ENCODE measurements at places on chromosomes 12 and 14. TPM values are rescaled to one million over a fixed set of nuclear protein-coding genes. Genes with fewer than 3 reads are reported as not detected.

KLRD1 gene
- total RNA-seq: 10.8 TPM

TTC6 gene
- total RNA-seq: not detected

DNA sequence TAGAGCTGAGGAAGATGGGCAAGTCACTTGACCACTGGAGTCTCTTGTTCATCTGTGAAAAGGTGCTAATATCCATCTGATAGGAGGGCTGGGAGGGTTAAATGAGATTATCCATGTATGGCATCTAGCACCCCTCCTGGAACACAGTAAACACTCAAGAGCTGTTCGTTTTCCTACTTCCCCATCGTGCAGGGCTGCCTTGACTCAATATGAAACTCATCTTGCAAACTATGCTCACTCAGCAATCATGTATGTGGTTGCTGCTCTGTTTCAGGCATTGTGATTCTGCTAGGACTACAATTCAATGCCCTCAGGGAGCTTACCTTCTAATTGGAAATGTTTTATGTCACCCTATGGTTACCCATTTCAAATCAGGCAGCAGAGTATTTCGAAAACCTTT is 395.6 kb downstream of the BCAT1 start:
- H3K27ac ChIP-seq: no peak overlapping the region
- no peaks in the 10 kb centered on the region for H3K4me1 ChIP-seq
- peaks cover 7% of the 10 kb centered on the region for H3K27me3 ChIP-seq
- no peak overlapping the region for H3K4me3 ChIP-seq
- no peak for DNase-seq

DNA sequence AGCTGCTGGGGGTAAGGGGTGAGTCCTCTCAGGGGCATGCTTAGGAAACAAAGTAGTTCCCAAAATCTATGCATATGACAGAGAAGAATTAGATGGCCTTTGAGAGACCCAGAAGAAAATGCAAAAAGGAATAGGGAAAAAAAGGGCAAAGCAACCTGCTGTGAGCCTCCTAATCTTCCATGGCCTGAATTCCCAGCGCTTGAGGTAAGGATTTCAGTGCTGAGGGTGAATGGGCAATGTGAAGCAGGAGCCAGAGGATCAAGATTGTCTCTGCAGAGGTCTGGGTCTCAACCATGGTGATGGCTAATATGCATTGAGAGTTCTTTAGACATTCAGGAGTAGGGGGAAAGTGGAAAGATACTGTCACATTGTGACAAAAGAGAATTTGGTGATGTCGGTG is 31.5 kb downstream of the GPR65 start:
- no peak overlapping the region for H3K4me3 ChIP-seq
- H3K27ac ChIP-seq: no peak overlapping the region
- DNase-seq: no peak
- H3K4me1 ChIP-seq: peaks cover 12% of the 10 kb centered on the region
- no peaks in the 10 kb centered on the region for H3K36me3 ChIP-seq
- no peaks in the 10 kb centered on the region for H3K27me3 ChIP-seq

GRCh38 chr14:95174184-95174792 is 17.0 kb upstream of the DICER1 start:
- H3K4me3 ChIP-seq: no peak overlapping the region
- H3K36me3 ChIP-seq: no peaks in the 10 kb centered on the region
- no peaks in the 10 kb centered on the region for H3K27me3 ChIP-seq
- no peaks in the 10 kb centered on the region for H3K4me1 ChIP-seq
- no peak overlapping the region for H3K27ac ChIP-seq

GRCh38 chr14:51564986-51565604 is 86.6 kb upstream of the FRMD6 start:
- no peak for DNase-seq
- H3K27me3 ChIP-seq: no peaks in the 10 kb centered on the region
- peaks cover 27% of the 10 kb centered on the region for H3K4me1 ChIP-seq
- no peaks in the 10 kb centered on the region for H3K36me3 ChIP-seq
- no peak overlapping the region for H3K27ac ChIP-seq

DNA sequence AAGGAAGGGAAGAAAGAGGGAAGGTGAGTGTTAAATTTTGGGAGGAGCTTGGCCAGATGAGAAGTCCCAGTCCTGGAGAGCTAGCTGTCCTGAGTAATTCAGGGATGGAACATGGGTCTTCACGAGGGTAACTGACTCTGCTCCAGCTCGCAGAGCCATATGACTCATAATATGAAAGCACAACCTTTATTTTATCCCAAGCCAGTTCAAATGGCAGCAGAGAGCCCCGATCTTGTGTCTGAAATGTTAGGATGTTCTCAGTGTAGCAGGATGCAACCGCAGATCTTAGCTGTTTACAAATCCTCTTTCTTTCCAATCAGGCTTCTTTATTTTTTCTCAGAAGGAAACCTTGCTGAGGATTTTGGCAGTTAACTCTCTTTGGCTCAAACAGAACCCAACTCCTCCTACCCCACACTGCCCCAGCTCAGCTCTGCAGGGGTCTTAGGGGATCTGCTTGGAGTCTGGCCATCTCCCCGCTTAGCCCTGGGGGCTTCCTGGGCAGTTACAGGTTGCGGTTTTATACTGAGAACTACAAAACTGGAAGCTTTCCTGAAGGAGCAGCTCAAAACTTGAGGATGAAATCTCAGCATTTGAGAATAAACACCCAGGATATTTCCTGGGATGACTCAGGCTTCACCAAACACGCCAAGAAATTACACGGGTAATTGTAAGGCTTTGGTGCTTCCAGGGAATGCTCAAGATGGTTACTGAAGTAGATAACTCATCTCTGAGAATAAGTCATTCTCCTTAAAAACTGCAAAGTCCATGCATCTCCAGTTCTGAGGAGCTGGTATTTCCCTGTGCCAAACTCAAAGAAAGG is 92.5 kb downstream of the VCPKMT start:
- H3K27ac ChIP-seq: no peak overlapping the region
- H3K4me1 ChIP-seq: peaks cover 33% of the 10 kb centered on the region
- no peaks in the 10 kb centered on the region for H3K27me3 ChIP-seq
- no peak overlapping the region for H3K4me3 ChIP-seq

GRCh38 chr12:52203079-52203921 is 11.5 kb upstream of the KRT80 start:
- peak; percentile 42 for DNase-seq
- H3K27me3 ChIP-seq: peaks cover 8% of the 10 kb centered on the region
- no peak overlapping the region for H3K27ac ChIP-seq

- peaks cover 53% of the 10 kb centered on the region for H3K27me3 ChIP-seq
- peak; percentile 79 for DNase-seq
- H3K27ac ChIP-seq: no peak overlapping the region
- H3K36me3 ChIP-seq: no peaks in the 10 kb centered on the region
Measured at GRCh38 chr14:60721326-60722106, 2.6 kb downstream of the SIX4 start.
